Activated naive CD4-positive, alpha-beta T cell treated with Interleukin-2 at 50 U/mL for 16 hours (primary cell): ENCODE measurements at places on chromosomes 3 and 15.

DNA sequence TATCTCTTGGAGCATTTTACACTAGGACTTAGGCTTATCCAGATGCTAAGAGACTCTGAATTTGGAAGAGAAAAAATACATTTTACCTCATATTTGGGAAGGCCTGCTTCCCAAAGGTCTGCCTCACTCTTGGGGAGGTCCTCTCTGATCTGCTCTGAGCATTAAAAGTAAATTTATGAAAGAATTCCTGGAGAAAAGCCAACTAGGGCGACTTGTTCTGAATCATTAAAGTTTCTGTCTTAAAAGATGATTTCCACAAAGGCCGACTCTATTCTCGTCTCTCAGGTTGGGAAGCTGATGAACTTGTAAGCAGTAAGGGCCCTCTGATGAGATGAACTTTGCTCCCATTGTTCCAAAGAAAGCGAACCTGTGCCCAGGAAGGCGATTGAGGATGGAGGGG lies 48.7 kb upstream of the HES1 start:
- DNase-seq, result no peak

- DNase-seq, result no peak
Observed at GRCh38 chr3:23136054-23136453, 67.1 kb upstream of the UBE2E2 start.

GRCh38 chr3:177351757-177352158 lies 154.5 kb upstream of the TBL1XR1 start:
- DNase-seq, result no peak

DNA sequence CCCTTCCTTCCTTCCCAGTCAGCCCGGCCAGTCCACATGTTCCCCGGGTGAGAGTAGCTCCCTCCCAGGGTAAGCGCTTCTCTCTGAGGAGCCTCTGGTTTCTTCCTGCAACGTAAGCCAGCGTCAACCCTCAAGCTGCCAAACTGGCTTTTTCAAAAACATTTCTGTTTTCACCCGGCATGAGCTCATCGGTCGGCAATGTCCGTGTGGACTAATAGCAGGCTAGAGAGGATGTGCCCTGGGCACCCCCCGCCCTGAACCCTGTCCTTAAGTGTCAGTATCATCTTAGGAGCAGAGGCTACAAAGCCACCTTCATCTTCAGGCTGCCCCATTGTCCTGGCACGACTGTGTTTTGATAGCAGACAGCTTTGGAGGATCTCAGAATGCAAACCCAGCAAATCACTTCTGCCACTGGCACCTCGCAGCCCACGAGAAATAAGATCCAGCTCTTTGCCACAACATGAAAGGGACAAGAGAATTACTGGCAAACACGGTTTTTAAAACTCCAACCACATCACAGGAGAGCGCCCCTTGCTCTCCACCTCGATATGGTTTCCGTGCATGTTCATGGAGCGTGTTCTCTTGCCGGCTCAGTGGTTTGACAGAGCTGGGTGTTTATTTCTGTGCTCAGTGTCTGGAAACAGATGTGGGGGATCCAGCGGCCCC lies 9.9 kb downstream of the ALDH1A3 start:
- no peak for DNase-seq

DNA sequence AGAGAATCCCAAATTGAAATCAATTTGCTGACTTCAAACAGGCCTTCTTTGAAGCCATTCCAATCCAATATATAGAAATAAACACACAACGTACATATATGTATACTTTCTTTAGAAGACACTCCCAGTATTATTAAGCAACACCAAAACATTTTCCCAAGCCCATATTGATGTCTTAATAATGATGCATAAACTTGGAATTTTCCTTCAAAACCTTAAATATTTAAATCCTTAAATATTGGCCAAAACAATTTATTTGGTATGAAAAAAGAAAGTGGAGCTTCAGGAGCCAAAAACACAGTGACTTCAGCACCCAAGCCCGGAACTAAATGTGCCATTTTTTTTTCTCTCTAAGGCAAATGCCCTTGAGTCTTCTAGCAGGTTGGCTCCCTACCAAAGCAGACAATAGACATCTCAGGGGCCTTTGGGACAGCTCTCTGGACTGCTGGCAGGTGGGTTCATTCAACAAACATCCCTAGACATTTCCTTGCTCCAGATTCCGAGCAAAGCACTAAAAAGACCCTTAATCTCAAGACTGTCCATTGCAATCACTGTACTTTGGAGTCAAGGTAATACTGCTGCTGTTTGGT lies 384.7 kb downstream of the NTRK3 start:
- DNase-seq, result no peak

DNA sequence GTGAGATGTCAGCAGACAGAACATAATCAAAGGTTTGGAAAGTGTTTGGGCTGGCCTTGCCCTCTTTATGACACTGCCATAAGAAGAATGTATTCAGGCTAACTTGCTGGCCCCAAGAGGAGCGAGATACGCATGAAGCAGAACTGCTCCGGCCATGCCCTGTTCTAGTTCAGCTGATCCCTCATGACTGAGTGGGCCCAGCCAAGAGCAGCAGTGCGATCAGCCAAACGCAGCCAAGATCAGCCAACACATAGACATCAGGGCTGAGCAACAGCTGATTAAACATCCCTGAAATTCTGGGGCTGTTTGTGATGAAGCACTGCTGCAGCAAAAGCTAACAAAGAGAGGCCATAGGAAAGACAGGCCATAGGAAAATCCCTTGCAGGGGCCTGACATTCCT lies 24.1 kb downstream of the POMGNT2 start:
- DNase-seq, result no peak
